ENCODE measurements at places on chromosomes 7 and 10. TPM values are rescaled to one million over a fixed set of nuclear protein-coding genes. Genes with fewer than 3 reads are reported as not detected.

TWIST1 gene
- not detected for total RNA-seq

ADRA2A gene
- total RNA-seq = 5.6 TPM

TRIM73 gene
- total RNA-seq = 14.8 TPM

RELN gene
- 1.7 TPM for total RNA-seq

DNA sequence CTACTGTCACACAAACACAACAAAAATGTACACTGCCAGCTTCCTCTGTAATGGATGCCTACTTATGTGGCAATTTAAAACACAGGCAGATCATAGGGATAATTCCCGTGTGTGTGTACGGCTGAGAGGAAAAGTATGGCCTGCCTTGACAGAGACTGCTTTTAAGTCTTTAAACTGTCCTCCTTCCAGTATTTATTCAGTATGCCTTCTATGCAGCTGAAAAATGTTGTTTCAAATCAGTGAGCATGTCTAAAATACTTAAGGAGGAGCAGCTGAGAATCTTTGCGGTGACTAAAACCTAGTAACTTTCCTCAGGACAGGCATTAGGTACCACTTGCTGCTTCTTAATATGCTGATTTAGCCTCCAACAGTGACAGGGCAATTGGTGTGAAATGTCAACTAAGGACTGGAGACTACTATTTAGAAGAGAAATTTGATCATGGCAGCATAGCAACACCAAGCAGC lies 126.3 kb downstream of the CACNA2D1 start:
- H3K4me1 ChIP-seq = no peaks in the 10 kb centered on the region
- no peak overlapping the region for H3K27ac ChIP-seq
- no peaks in the 10 kb centered on the region for H3K36me3 ChIP-seq
- DNase-seq = no peak

DNA sequence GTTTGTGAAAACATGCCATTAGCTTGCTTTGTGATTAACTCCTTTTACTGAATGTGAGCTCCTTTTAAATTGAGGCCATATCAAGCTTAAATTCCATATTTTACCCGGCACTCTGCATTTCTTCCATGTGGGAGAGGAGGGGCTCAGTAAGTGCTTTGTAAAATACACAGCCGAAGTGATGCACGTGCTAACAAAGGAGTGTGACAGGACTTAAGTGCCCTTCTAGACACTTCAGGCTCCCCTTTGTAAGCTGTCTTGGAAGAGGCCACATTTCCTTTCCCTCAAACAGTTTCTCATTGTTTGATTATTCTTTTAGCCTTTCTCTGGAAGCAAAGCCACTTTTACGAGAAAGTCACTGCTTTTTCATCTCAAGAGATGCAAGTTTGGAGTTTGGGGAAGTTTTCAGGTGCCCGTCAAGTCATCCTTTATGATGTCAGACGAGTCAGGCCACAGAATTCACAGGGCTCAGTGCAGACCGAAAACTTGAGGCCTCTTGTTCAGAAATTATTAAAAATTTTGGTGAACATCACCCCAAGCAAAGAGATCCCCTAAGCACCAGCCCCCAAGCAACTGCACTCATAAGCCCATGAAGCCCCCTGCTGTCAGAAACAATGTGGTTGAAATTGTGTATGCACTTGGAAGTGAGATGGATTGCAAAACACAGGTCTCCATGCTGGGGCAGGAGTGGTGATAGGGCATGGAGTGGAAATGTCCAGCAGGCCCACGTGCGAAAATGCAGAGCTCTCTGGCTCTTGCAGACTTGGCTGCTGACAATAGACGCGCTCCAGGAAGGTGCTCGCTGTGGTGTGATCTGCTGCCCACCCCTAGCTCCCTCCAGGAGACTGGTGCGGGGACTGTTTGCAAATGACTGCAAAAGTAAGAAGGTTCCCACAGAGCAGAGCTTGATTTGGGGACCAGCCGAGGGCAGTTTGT lies 11.5 kb downstream of the IKZF1 start:
- no peaks in the 10 kb centered on the region for H3K36me3 ChIP-seq
- no peak for DNase-seq
- peaks cover 6% of the 10 kb centered on the region for H3K4me1 ChIP-seq
- peak overlapping the region; percentile 85 for H3K27ac ChIP-seq

DNA sequence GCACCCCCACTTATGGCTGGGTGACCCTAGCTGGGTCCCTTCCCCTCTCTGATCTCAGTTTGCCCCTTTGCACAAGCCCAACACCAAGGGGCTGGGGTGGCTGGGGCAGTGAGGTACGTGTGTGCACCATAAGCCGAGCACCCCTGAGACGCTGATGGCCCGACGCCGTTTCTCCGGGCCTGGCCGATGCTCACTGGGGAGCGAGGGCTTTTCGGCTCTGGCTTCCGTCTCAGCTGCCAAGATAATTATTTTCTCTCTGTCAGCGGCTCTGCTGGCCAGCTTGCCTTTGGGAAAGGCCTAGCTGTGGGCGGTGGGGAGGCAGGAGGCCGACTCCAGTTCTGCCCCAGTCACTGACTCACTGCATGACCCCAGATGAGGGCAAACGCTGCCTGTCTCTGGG lies 91.0 kb downstream of the ZMIZ1 start:
- peak overlapping the region; percentile 62 for H3K27ac ChIP-seq
- H3K4me1 ChIP-seq = no peaks in the 10 kb centered on the region
- H3K36me3 ChIP-seq = no peaks in the 10 kb centered on the region
- H3K27me3 ChIP-seq = no peaks in the 10 kb centered on the region
- no peak for DNase-seq

DNA sequence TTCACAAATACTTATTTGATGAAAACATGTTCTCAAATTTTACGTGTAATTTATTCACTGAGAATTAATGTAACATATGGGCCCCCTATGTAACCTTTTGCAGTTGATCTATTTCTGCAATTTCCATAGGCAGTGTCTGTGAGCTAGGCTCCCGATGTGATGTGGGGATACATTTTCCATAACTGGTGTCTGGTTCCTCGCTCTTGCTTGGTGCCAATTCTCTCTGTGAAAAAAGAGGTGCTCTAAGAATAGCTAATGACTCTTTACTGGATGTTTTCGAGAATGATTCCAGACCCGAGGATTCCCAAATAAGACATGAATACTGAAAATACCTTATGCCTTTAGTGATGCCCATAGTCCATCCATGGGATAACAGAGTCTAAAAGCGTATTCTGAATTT lies 286.7 kb upstream of the FZD8 start:
- no peaks in the 10 kb centered on the region for H3K4me1 ChIP-seq
- no peaks in the 10 kb centered on the region for H3K36me3 ChIP-seq
- DNase-seq = no peak
- H3K27me3 ChIP-seq = no peaks in the 10 kb centered on the region

- H3K4me1 ChIP-seq = no peaks in the 10 kb centered on the region
- no peaks in the 10 kb centered on the region for H3K36me3 ChIP-seq
- no peaks in the 10 kb centered on the region for H3K27me3 ChIP-seq
- no peak overlapping the region for H3K4me3 ChIP-seq
These were observed 5.5 kb upstream of the STN1 start for GRCh38 chr10:103923502-103923901.

DNA sequence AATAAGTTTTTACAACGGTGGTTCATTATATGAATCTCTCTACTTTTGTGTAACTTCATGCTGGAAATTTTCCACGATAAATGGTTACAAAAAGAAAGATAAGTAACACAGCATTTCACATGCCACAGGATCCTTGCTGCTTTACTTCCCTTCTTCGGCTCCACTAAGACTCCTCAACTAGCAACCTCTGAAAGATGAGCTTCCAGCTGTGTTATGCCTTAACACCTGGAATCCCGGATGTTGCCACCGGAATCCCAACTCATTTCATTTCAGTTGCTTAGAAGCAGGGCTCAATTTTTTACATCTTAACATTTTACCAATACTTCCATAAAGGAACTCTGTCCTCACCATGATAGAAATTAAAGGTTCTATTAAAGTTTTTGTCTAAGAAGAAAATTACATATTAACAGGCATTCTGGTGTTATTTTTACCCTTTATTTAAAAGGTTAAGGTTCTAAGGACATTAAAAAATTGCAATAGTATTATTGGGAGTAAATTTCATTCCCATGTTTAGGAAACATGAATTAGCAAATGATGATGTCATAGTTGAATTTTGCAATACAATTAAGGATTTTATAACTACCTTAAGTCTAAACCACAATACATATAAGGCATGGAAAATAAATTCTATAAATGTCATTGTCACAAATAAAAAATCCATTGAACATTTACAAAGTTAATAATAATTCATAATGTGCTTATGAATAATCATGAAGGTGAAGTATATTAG lies 57.1 kb upstream of the IL6 start:
- H3K27me3 ChIP-seq = no peaks in the 10 kb centered on the region
- no peaks in the 10 kb centered on the region for H3K36me3 ChIP-seq
- no peak overlapping the region for H3K27ac ChIP-seq
- no peak overlapping the region for H3K4me3 ChIP-seq
- no peaks in the 10 kb centered on the region for H3K4me1 ChIP-seq

DNA sequence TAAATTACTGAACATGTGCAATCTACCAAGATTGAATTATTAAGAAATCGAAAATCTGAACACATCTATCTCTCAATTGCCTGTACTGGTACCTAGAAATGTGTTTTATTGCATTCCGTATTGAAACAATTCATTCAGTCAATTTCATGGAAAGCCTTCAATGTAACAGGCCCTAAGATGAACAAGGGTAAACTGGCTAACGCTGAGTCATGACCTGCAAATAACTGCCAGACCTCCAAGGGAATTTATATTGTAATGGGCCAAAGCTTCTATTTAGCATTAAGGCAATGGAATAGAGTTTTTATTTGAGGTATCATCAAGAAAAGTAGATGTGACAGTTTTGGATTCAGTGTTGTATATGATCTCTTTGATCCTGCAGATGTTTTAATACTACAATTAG lies 49.9 kb upstream of the CD36 start:
- no peaks in the 10 kb centered on the region for H3K27me3 ChIP-seq
- no peak overlapping the region for H3K4me3 ChIP-seq
- no peak for DNase-seq
- no peaks in the 10 kb centered on the region for H3K36me3 ChIP-seq
- no peak overlapping the region for H3K27ac ChIP-seq

DNA sequence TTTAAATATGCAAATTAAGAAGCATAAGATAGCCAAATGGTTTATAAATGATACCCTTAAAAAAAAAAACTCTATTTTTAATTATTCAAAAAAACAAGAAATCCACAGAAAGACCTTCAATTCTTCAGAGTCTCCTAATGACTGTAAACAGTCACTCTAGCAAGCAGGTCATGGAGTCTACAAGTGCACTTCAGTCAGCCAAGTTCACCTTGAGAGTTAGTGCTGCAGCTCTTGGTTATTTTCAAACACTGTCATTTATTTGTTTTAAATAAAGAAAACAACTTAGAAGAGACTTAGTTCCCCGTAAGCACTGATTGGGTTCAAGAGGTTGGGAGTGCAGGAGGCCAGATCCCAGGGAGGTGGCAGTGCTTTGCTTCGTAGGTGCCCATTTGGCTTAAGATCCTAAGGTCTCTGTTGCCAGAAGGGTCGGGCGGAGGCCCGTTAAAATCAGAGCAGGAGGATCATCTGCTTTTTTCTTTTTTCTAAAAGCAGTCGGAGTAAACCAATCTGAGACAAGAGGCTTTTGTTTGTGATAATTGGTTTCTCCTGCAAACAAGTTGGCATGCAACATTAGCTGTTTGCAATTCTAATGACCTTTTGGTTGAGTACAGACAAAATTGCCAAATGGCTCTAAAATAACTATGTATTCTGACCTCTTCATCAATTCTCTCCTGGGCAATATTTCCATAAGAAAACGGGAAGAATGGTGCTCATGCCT lies 86.4 kb upstream of the ELMO1 start:
- H3K36me3 ChIP-seq = no peaks in the 10 kb centered on the region
- no peaks in the 10 kb centered on the region for H3K4me1 ChIP-seq

DNA sequence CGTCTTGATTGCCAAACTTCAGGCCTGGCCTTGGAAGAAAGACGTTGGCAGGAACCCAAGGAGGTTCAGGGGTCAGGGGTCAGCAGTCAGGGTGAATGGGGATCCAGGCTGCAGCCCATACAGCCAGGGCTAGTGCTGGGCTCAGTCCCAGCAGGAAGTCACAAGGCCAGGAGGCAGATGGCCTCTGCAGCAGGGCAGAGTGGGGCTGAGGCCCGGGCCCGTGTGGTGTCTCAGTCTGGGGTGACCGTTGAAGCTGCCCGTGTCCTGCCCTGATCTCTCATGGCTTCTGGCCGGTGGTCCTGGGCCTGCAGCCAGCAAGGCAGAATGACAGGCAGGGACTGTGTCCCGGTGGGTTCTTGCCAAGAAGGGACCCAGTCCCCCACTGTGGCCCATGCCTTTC lies 26.6 kb upstream of the PURB start:
- H3K4me3 ChIP-seq = no peak overlapping the region
- H3K4me1 ChIP-seq = no peaks in the 10 kb centered on the region
- DNase-seq = no peak

GRCh38 chr10:71244431-71245419 lies 32.4 kb downstream of the UNC5B start:
- H3K27ac ChIP-seq = peak overlapping the region; percentile 95
- DNase-seq = peak; percentile 68

DNA sequence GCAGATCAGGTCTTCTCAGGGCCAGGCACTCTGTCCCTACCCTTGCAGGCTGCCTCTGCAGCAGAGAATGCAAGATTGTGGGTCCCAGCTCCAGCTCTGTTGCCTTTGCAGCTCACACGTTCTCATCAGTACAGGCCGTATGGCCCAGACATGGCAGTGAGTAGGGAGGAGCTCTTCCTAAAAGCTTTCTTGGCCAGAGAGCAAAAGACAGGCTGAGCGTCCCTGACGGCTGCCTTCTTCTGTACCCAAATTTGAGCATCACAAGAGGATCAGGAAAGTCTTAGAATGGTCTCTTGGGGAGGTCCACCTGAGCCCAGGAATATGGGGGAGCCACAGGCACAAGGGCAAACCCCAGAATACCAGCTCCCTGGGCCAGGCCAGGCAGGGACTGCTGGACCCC lies 266.3 kb upstream of the ZMIZ1 start:
- H3K27ac ChIP-seq = peak overlapping the region; percentile 66
- H3K4me1 ChIP-seq = no peaks in the 10 kb centered on the region
- no peak for DNase-seq
- no peaks in the 10 kb centered on the region for H3K36me3 ChIP-seq
- no peak overlapping the region for H3K4me3 ChIP-seq

GRCh38 chr10:93272884-93273675 lies 199.4 kb downstream of the CYP26A1 start:
- no peak overlapping the region for H3K4me3 ChIP-seq
- no peaks in the 10 kb centered on the region for H3K36me3 ChIP-seq
- H3K4me1 ChIP-seq = no peaks in the 10 kb centered on the region
- no peaks in the 10 kb centered on the region for H3K27me3 ChIP-seq
- no peak overlapping the region for H3K27ac ChIP-seq

Measured in Peyer's patch (tissue), 4 donors.